ENCODE measurements at places on chromosomes 5 and 9.
A peak's percentile ranks its signal among the peaks of the same experiment; 100 is the strongest.

GRCh38 chr9:27940535-27940934 lies 367.3 kb upstream of the C9orf72 start:
- no peak for DNase-seq

- DNase-seq = no peak
Measured at GRCh38 chr9:12876872-12877271, 102.1 kb downstream of the LURAP1L start.

DNA sequence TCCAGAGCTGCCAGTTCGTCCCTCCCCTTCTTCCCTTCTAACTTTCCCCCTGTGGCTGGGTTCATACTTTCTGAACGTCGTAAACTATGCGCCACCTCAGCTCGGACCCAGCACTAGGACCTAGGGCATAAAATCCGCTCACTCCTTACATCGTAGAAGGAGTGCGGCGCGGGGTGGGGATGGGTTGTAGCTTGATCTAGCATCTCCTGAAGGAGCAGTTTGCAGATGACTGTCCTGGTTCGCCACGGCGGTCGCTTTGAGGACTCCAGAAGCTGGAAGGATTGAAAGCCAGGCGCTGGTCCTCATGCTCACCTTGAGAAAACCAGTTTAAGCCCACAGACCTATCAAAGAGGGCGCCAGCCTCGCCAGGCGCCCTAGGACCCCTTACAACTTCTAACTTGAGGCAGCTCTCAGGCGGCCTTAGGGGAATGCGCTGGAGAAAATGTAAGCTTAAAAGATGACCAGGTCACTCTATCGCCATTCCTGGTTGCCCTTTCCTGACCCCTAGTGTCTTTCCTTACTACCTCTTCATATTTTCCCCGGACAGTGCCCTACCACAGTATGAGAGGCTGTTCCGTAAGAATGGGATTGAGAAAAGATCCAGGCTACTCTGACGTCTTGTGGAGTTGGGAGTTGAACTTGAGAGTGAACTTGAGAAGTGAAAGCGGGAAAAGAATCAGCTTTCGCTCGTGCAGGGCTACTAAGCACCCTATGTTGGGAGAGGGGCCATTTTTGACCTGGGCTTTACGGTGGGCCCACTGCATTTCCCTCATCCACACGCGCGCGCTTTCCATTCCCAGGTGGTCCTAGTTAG lies 2.8 kb downstream of the RORB start:
- DNase-seq = no peak

- no peak for DNase-seq
Measured at GRCh38 chr5:55927861-55928655, 66.7 kb downstream of the IL6ST start.

DNA sequence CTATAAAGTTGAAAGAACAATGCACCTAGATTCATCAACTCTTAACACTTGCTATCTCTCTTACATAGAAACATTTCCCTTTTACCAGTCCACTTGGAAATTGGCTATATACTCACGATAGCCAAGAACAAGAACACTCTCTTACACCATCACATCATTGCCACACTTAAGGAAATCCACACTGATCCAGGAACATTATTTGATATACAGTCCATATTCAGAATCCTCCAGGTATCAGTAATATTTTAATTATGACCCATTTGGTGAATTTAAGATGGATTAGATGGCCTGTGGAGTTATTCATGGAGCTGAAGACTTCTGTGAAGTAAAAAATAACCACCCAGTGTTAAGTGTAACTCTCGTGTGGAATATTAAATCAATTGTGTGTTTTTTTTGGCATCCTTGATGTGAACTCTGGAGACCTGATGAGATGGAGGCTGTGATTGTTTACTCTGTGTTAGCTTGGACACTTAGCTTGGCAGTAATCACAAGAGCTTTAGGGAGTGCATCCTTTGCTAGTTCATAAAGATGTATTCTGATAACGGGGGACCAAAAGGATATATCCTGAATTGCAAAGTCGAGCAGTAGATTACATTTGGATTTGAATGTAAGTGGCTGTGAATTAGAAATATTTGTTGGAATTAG lies 52.0 kb upstream of the ABL1 start:
- DNase-seq = no peak

GRCh38 chr9:37801287-37801850 lies 772 bp downstream of the DCAF10 start:
- no peak for DNase-seq

DNA sequence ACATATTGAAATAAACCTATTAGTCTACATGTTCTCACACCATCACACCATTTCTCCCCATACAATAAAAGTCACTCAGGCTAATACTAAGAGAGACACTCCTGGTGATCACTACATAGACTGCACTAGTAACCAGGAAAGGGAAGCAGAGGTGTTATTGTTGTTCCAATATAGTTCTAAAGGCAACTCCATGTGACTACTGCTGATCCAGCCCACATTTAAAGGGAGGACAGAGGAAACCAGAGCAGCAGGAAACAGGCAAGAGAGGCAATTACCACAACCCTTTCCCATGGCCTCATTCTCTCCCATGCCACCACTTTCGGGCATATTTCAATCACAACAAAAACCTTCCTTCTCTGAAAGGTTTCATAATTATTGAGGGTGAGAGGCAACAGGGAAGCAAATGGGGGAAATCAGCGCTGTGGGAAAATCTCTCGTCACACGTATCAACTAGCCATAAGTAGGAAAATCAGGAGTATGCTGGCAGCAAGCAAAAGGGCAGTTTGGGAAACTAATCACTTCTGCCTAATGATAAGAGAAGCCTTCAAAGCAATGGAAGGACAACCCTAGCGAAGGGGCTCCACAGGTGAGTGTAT lies 1.8 kb downstream of the UBAP2 start:
- no peak for DNase-seq

GRCh38 chr5:124741711-124742496 lies 4.5 kb downstream of the ZNF608 start:
- no peak for DNase-seq

GRCh38 chr9:81411961-81412360 lies 277.4 kb downstream of the TLE1 start:
- no peak for DNase-seq

- no peak for DNase-seq
Measured at GRCh38 chr5:76986825-76987526, 34.1 kb downstream of the CRHBP start.

- DNase-seq = no peak
Measured at GRCh38 chr5:15620501-15620900, 120.5 kb downstream of the FBXL7 start.

- DNase-seq = no peak
Measured at GRCh38 chr5:138840103-138840502, 35.0 kb downstream of the LRRTM2 start.

GRCh38 chr9:91734371-91734981 lies 215.6 kb downstream of the ROR2 start:
- no peak for DNase-seq

GRCh38 chr5:145806923-145807322 lies 28.2 kb downstream of the PRELID2 start:
- DNase-seq = no peak

- DNase-seq = no peak
Measured at GRCh38 chr5:180175015-180175431, 34.0 kb downstream of the RASGEF1C start.

GRCh38 chr5:177491983-177492746 lies 5.2 kb downstream of the PDLIM7 start:
- no peak for DNase-seq

GRCh38 chr5:16759147-16759773 lies 142.5 kb upstream of the RETREG1 start:
- no peak for DNase-seq

DNA sequence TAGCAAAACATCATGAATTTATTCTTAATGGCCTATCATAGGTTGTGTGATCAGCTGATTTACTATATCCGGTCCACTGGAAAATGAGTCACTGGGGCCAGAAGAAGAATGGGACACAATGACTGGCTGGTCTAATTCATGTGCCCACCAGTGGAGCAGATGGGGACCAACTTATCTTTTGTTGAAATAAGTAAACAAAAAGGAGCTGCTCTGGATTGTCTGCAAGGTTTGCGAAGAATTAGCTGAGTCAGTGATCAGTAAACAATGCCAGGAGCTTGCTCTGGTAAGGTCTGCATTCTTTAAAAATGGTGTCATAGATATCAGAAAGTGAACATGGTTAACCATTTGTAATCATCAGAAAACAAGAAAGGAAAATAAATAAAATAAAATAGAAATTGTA lies 128.0 kb downstream of the RASEF start:
- peak; percentile 2 for DNase-seq

- no peak for DNase-seq
Measured at GRCh38 chr9:91935066-91935749, 14.8 kb downstream of the ROR2 start.

GRCh38 chr5:69414885-69415583 lies at the start of gene MARVELD2:
TSS of gene MARVELD2 (plus strand) at chr5:69415116. CDS start at chr5:69419386, 4,270 bp downstream.
- no peak for DNase-seq

DNA sequence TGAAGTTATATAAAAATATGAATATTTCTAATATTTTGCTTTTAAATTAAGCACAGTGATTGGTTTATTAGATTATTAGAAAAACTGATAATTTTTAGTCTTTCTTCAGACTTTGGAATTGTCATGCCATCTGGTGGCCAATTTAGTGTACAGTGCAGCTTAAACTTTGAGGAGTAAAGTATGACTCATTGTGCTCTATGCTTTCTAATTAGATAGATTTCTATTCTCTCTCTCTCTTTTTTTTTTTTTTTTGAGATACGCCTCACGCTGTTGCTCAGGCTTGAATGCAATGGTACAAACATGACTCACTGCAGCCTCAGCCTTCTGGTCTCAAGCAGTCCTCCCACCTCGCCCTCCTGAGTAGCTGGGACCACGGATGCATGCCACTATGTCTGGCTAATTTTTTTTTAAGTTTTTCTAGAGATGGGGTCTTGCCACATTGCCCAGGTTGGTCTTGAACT lies 42.1 kb upstream of the GPR21 start:
- peak; percentile 63 for DNase-seq

GRCh38 chr5:68528821-68529273 lies 313.3 kb downstream of the PIK3R1 start:
- peak; percentile 44 for DNase-seq

DNA sequence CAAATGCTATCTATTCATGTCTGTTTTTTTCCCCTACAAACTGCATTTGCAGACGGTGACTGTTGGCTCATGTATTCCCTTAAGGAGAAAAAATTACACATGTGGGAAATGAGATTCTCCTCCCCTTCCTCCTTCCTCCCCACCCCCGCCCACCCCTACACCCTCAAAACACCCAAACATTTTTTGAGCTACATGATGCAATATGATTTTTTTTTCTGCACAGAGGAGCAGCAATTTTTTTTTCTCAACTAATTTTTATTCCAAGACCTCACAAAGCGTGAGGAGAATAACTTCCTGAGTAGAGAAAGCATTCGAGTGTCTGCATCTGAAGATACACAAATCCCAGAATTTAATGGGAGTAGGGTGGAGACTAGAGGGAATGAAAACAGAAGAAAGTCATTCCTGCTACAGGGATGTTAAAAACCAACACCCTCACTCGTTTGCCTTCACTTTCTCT lies 118.1 kb downstream of the PRDM6 start:
- DNase-seq = peak; percentile 9

GRCh38 chr5:54965806-54966205 lies 19.6 kb downstream of the ESM1 start:
- DNase-seq = no peak

DNA sequence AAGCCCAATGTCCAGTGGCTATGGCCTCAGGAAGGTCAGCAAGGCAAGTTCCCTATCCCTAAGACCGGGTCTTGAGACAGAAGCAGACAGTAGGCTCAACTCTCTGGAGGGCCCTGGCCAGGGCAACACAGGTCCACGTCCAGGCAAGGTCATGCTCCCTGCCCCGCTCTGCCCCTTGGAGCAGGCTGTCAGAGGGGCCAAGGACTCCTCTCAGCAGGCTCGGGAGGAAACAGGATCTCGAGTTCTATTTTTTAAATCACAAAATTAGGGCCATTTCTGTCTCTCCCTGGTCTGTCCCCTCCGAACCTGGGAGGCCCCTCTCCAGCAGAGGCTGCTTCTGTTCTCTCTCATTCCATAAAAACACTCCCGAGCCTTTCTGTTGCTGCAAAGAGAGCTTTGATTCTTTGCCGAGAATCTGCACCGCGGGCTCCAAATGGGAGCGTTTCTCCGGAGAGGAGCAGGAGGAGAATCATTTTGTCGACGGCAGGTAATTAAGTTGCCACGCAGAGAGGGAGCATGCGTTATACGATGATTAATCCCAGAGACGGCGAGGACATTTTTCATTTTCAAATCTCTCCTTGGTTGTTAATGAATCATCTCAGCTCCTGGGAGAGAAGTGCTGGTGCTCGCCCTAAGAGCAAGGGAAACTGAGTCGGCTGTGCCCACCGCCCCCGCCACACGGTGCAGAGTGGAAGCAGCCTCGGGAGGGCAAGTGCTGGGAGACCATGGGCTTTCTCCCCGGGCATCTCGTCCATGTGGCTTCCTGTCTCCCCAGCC lies 24.5 kb upstream of the FCN1 start:
- DNase-seq = no peak

DNA sequence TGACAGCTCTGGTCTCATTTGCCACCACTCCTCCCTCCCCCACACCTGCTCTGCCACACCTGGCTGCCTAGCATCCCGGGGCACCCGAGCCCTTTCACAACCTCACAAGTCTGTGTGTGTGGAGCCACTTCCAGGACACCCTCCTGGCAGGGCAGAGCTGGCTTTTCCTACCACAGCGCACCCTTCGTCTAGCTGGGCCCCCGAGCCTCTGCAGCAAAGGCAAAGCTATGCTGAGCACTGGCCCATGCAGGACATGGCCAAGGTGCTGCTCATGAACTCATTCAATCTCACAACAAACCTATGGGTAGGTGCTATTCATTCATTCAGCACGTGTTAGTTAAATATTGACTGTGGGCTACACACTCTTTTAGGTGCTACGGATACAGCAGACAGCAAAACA lies 43.4 kb downstream of the DUSP1 start:
- no peak for DNase-seq

- no peak for DNase-seq
Measured at GRCh38 chr9:135370411-135371375, 108.9 kb upstream of the PPP1R26 start.

DNA sequence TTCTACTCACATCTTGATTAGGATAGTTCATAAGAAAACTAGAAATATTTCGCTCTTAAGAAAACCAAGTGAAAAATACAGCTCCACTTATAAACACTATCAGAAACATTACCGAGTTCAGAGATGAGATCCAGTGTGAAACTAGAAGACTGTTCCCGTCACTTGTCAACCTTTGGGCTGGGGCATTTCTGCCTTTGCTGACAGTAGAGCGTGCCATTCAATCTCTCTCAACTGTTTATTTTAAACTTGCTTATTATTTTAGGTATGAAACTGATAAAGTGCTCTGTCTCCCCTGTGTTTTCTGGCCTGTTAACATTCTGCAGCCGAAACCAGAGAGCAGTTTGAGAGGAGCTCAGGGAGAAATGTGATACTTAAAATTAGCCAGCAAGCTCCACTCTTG lies 16.7 kb downstream of the MRRF start:
- no peak for DNase-seq

All from AG04449 (cell line).